ENCODE measurements at places on chromosomes 11 and 22.
A peak's percentile ranks its signal among the peaks of the same experiment; 100 is the strongest.

DNA sequence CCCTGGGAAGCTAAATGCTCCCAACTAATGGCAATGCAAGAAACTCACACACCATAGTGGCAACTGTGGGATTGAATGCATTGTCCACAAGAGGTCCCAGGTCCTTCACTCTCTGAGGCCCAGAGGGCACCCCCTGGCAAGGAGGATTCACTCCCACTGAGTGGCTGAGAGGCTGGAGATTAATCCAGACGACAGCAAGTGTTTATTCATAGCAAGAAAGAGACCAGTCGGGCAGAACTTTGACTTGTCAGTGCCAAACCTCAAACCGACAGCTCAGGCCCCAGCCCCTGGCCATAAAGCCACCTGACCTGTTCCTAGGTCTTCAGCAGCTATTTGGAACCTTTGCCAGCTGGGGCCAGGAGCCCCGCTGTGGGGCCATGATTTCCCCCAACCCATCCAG lies 54.5 kb upstream of the MPEG1 start:
- DNase-seq = no peak

DNA sequence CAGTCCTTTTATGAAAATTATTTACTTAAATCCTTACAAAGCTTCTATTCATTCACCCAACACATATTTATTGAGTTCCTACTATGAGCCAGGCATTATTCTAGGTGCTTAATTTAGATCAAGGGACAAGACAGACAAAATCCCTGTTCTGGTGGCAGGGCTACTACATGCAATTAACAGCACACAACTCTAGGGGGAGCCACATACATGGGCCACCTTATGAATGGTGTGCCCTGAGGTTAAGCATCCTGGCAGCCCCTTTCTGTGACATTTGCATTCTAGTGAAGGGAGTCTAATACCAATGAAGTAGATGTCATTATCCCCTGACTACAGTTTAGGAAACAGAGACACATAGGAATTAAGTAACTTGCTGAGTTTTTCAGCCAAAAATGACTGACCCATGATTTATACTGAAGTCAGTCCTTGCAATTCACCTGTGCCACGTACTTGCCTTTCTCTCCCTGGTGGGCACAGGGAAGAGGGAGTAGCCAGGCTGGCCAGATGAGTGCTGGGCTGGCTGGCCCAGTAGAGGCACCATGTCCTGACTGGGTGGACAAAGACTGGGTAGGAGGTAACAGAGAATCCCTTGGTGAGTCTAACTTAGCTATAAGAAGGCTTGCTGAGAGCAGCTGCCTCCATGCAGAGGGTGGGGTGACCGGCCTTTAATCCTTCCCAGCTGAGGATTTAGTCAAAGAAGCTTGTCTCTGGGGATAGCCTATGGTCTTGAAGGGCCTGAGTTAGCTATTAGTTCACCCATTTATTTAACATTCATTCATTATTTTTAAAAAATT lies 52.0 kb upstream of the ELF5 start:
- no peak for DNase-seq

GRCh38 chr11:122154994-122155393 lies 39.0 kb upstream of the BLID start:
- DNase-seq = no peak

DNA sequence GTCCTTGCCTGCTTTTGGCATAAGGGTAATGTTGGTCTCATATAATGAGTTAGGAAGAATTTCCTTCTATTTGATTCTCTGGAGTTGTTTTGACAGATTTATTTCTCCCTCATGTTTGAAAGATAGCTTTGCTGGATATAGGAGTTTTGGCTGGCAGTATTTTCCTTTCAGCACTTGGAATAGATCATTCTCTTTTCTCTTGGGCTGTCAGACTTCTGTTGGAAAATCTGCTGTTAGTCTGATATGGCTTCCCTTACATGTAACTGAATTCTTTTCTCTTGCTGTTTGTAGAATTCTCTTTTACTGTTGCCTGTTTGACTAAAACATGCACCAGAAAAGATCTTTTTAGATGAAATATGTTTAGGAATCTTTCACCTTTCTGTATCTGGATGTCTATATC lies 165.5 kb downstream of the GUCY1A2 start:
- no peak for DNase-seq

DNA sequence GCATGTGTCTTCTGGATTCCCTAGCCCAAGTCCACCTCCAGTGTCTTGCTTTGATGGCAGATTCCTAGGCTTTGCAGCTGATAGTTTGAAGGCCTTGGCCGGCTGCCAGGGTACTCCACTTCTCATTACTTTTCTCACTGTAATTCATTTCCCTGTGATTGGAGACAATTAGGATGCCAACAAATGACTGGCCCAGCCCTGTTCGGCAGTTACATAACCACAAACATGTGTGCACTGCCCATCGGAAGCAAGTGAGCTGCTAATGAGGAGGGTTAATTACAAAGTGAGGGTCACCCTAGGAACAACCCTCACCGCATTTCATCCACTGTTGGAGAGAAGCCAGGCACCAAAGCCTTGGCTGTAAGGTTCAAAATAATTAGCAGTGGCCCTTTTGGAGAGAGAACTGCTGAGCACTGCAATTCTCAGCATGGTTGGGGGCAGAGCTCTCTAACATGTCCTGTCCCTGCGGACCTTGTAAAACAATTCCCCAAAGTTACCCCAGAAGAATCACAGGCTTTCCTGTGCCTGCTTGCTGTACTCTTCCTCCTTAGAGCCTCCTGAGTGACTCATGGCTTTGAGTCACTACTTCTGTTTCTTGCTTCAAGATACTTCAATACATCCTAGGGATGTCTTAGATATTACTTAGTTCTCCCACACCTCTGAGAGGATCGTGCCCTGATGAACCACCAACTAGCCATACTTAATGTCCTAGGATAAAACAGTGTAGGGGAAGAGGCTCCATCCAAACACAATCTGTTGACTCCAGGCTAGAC lies 109.7 kb upstream of the GALNT18 start:
- peak; percentile 36 for DNase-seq

GRCh38 chr11:47711816-47712215 lies 3.4 kb downstream of the AGBL2 start:
- DNase-seq = no peak

GRCh38 chr11:103069367-103069766 lies 22.6 kb downstream of the DCUN1D5 start:
- DNase-seq = no peak

GRCh38 chr11:73326929-73327811 lies 19.1 kb downstream of the ARHGEF17 start:
- DNase-seq = peak; percentile 64

- no peak for DNase-seq
These were observed 6.8 kb downstream of the MPST start for GRCh38 chr22:37026325-37026724.

GRCh38 chr11:106683435-106683834 lies 334.8 kb downstream of the GUCY1A2 start:
- DNase-seq = no peak
